GOT3 (cell line): ENCODE measurements at places on chromosomes 4 and X.

- no peak for DNase-seq
These were observed 122.6 kb upstream of the BMPR1B start for GRCh38 chr4:94635177-94635576.

- no peak for DNase-seq
These were observed 73.9 kb downstream of the FAT4 start for GRCh38 chr4:125388613-125389012.

DNA sequence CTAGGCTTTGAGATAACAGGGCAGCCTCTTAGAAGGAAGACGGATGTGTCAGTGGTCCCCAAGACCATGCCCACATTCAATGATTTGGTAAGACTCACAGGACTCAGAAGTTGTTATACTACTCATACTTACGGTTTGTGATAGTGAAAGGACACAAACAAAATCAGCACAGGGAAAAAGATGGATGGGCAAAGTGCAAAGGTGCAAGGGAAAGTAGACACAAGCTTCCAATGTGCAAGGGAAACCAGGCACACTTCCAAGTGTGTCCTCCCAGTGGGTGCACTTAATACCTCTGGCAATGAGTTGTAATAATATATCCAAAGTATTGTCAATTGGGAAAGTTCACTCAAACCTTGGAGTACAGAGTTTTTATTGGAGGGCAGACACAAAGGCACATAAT is 53.8 kb upstream of the VCX start:
- DNase-seq = no peak

DNA sequence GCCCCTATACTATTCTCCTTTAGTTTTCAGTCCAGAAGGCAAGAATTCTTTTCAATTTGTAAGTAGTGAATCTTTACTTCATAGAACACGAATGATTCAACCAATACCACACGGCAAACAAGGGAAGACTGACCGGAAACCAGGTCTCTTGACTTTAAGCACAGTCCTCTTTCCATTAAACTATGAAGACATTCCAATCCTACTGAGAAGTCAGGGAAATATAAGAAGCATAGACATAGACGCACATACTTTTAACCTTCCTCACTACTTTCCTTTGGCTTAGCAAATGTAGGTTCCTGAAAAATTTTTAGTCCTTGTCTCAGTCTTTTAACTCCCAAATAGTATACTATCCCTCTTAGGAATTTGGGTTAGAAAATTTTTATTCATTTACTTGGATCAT is 9.1 kb downstream of the CHRDL1 start:
- DNase-seq = no peak

DNA sequence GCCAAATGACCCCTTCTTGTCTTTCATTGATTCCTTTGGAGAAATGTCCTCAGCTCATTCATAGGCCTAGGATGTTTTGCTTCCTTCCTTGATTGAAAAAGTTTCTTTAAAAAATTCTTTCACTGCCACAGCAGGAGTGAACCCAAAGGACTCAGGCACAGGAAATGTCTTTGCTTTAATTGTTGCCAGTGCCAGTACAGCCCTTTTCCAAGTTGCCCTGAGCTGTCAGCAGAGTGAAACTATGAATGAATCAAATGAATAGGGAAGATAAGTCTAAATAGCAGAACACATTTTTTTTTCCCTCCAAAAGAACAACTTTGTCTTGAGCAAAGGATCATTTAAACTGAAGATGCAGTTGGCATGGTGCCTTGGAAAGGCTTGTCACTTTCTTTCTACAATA is 63.8 kb upstream of the SLC4A4 start:
- DNase-seq = no peak

- no peak for DNase-seq
These were observed 20.8 kb downstream of the LIN54 start for GRCh38 chr4:82989575-82990429.
